Motor neuron (in vitro differentiated cells): ENCODE measurements at places on chromosomes 1 and 21. TPM values are rescaled to one million over a fixed set of nuclear protein-coding genes. Genes with fewer than 3 reads are reported as not detected.

Gene ARHGEF16
- 1.0 and 1.1 TPM in 2 replicates for total RNA-seq

Gene PCSK9
- total RNA-seq, result 0.18 and 0.26 TPM in 2 replicates

Gene FCRL3
- total RNA-seq, result 0.11 and 0.31 TPM in 2 replicates

Gene CHODL
- 6.1 and 7.4 TPM in 2 replicates for total RNA-seq

Gene CD247
- total RNA-seq, result 1.1 and 1.6 TPM in 2 replicates

Gene GNG5
- total RNA-seq, result 80.1 and 82.5 TPM in 2 replicates

Gene MAP10
- 7.9 and 8.3 TPM in 2 replicates for total RNA-seq

Gene TEX38
- total RNA-seq, result 2.1 and 2.2 TPM in 2 replicates

Gene LYPD8
- total RNA-seq, result not detected in 2 replicates

Gene BECN2
- not detected in 2 replicates for total RNA-seq

Gene LCE6A
- 0.87 TPM in 1 of 2 replicates, not detected in the other for total RNA-seq

Gene DENND2C
- 2.6 and 3.5 TPM in 2 replicates for total RNA-seq

Gene SEC16B
- total RNA-seq, result not detected in 2 replicates

Gene WASF2
- total RNA-seq, result 20.4 and 20.8 TPM in 2 replicates

Gene ERICH3
- total RNA-seq, result 0.38 and 0.64 TPM in 2 replicates

Gene SH2D5
- 0.58 and 1.9 TPM in 2 replicates for total RNA-seq

Gene LYSMD1
- total RNA-seq, result 31.2 and 31.3 TPM in 2 replicates

Gene AIM2
- total RNA-seq, result 0.98 TPM in 1 of 2 replicates, not detected in the other

Gene UTS2
- total RNA-seq, result 0.56 TPM in 1 of 2 replicates, not detected in the other

Gene TFF1
- not detected in 2 replicates for total RNA-seq

Gene KRTAP10-3
- 0.94 TPM in 1 of 2 replicates, not detected in the other for total RNA-seq

Gene PTPRC
- total RNA-seq, result 0.18 and 0.21 TPM in 2 replicates

Gene LCE2B
- total RNA-seq, result not detected in 2 replicates

Gene PYGO2
- total RNA-seq, result 25.9 and 27.0 TPM in 2 replicates

Gene SPATA46
- total RNA-seq, result 0.81 TPM in 1 of 2 replicates, not detected in the other

Gene TARS2
- total RNA-seq, result 34.3 and 42.4 TPM in 2 replicates

Gene WNT2B
- total RNA-seq, result 4.3 TPM in 2 replicates

Gene FCER1G
- not detected in 2 replicates for total RNA-seq

Gene AMPD1
- total RNA-seq, result not detected in 2 replicates

Gene CHI3L2
- total RNA-seq, result 3.1 and 4.0 TPM in 2 replicates

Gene LAMC2
- 0.46 and 0.57 TPM in 2 replicates for total RNA-seq
